ENCODE measurements at places on chromosomes 3 and 15.
A peak's percentile ranks its signal among the peaks of the same experiment; 100 is the strongest.

DNA sequence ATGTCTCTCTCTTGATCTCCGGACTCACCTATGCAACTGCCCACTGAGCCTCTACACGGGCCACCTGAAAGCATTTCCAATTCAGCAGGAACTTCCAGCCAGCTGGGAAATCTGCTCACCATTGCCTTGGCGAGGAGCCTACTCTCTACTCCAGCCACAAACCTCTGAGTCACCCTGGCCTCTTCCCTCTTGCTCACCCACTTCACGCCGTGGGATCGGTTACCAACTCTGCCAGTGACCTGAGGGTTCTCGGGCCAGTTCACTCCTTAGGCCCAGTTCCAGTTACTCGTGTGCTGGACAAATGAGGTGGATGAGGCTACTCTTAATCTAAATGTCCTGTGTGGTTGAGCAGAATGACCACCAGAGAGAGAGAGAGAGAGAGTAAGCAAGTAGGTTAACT, 70.1 kb downstream of the CEMIP start:
- no peak for DNase-seq

DNA sequence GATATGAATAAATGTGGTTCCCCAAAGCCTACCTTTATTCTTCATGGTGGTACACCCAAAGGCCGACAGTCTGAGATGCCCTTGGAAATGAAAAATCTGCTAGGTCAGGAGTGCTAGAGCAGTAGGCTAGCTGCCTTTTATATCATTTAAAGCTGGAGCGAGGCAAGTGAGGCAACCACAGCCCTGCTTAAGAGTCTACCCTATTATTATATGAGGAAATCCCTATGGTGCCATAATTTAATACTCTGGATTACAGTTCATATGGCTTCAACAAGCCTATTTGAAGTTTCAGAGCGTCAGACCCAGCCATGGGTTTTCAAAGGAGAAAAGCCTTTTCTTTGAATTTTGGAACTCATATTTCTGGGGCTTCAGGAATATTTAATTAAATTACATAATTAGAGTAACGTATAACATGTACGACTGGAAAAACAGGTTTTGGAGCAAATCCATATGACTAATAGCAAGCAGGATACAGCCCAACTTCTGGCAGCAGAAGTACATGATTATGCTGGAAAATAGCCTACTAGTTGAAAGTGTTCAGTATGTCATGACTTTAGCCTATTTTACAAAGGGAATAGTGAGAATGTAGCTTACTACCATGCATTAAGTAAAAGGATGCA, 18.0 kb upstream of the SLTM start:
- no peak for DNase-seq

- DNase-seq, result no peak
These were observed 153.0 kb downstream of the CPNE4 start for GRCh38 chr3:131881777-131882176.

GRCh38 chr3:182979674-182980191, 605 bp downstream of the DCUN1D1 start:
- DNase-seq, result peak; percentile 29

GRCh38 chr3:23807424-23808015, 1.8 kb downstream of the UBE2E1 start:
- DNase-seq, result no peak

DNA sequence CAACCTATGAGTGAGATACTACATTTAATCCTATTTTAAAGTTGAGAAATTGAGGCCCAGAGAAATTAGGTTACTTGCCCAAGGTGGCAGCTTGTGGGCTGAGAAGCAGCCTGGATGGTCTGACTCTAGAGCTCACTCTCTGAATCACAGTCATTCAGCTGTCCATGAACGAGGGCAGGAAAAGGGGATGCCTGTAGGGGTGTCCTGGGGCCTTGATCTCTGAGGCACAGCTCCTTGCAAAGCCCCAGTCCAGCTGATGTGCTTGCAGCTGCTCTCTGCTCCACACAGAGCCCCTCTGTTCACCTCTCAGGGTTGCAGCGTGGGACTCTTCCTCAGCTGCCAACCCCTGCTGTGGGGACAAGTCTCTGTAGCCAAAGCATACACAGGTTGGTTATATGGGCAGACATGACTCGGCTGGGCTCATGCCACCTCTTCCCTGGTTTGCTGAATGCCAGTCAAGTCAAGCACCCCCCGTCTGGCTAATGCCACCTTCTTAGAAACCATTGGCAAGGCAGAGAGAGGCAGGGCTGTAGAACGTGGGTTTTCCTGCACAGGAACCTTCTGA, 56.8 kb downstream of the GASK1A start:
- no peak for DNase-seq

DNA sequence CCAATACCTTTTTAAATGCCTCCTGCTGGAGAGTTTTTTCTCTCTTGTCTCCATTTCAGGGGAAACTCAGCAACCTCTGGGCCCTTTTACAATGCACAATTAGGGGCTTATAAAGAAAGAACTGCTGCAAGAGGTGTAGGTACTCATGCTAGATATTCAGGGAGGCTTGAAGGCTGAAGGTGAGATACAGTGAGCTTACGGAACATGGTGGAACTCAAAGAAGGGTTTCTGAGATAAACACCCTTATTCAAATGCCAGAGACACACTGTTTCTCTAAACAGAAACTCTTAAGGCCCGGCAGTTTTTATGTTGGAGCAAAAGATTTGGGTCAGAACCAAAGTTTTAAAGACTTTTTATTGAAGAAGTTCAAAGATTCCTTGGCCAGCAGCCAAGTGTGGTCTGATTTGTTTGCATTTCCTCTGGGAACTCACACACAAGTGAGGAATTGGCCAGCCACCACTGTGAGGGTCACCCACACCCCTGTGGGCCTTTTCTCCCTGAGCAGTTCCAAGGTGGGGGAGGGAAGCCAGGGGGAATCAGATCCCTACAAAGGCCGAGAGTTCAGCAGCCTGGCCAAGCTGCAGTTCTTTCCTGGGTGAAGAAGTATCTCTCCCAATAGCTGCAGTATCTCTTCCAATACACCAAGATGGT, 47.8 kb downstream of the TNFAIP8L3 start:
- DNase-seq, result no peak

DNA sequence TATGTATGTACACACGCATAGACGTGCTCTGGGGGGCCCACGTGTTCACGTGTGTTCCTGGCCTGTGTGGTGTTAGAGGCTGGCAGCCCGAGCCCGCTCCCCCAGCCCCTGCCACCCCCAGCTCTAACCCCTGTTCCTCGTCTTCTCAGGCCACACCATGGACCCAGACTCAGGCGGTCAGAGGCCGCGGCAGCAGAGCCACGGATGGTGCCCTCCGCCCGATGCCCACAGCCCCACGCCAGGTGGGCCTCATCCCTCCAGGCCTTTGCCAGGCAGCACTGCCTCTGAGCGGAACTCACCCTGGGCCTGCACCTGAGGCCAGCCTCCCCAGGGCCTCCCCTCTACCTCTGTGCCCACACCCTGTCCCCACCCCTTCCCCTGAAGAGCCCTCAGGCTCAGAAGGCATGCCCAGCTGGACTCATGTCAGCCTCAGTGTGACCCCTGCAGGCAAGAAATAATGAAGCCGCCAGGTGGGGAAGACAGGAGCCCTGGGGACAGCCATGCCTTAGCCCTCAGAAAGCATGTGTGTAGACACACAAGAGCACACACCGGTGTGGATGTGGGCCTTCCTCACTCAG, 16.4 kb upstream of the GNAT1 start:
- DNase-seq, result no peak

DNA sequence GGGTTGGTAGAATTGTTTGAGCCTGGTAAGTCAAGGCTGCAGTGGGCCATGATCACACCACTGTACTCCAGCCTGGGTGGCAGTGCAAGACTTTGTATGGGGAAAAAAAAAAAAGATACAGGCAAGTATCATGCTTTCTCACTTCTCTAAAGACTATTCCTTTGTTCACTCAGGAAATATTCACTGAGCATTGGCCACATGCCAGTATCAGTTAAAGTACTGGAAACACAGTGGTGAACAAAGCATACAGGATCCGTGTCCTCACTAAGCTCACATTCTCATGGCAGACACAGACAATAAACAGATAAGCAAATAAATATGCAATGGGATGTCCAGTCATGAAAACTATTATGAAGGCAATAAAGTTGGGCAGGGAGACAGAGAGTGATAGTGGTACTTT, 5.1 kb upstream of the MTHFS start:
- no peak for DNase-seq

GRCh38 chr3:28651159-28651558, 302.5 kb upstream of the AZI2 start:
- DNase-seq, result no peak

DNA sequence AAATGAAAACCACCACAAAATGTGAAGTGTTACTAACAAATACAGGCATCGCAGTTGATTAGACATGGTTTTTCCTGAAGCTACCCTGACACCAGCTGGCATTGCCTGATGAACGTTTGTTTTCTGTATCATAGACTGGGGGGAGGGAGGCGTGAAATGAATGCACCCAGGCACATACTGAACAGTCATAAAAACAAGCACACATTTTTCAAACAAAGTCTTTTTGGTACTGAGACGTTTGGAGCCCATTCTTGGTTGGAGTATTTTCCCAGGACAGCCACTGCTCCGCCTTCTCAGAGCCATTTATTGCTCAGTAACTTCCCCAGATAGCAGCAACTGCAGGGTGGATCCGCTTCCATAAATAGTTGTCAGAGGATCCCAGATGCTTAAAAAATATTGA, 52.4 kb downstream of the KLF13 start:
- DNase-seq, result no peak

Measured in WERI-Rb-1 (cell line).